ENCODE measurements at places on chromosomes 5 and 9.

GRCh38 chr5:62299600-62299999, 6.4 kb upstream of the KIF2A start:
- DNase-seq: peak; percentile 28

DNA sequence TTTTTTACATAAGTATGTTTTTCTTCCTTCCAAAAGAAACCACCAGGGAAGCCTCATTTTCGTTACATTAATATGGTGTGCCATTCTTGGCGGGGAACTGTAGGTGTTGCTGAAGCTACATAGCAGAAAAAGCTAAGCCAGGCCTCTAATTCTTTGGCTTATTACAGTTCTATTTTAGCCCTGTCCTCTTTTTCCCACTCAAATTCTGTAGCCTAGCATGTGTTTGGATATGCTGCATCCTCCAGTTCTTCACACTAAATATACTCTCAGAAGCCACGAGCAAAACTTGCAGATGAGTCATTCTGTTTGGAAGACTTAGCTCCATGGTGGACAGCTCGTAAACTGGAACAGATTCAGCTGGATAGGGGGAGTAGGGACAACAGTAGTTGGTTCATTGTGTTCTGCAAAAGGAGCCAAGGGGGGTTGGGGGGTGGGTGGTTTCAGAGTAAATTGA, 369.4 kb downstream of the TMEM161B start:
- DNase-seq: no peak

GRCh38 chr5:167304834-167305469, 986.5 kb upstream of the WWC1 start:
- no peak for DNase-seq

- no peak for DNase-seq
Measured at GRCh38 chr5:166795756-166796155, 1495.7 kb upstream of the WWC1 start.

GRCh38 chr9:112396872-112397271, 17.0 kb downstream of the HSDL2 start:
- no peak for DNase-seq

GRCh38 chr9:127763918-127764384, 14.5 kb downstream of the SH2D3C start:
- no peak for DNase-seq

GRCh38 chr9:4301971-4302427, 2.1 kb upstream of the GLIS3 start:
- DNase-seq: no peak

DNA sequence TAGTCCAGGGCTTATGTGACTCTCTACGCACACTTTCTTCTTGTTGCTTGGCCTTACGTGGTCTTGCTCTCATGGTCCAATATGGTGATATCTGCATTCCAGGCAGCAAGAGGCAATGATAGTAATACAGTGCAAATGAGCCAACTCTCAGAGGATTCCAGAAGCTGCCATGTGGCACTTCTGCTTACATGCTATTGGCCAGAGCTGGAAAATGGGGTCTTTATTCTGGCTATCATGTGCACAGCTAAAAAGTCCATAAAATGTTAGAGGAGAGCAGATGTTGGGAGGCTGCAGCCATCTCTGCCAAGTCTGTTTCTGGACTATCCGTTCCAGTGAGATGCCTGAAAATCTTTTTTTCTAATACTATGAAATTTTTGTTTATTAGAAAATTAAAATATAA, 2.9 kb upstream of the SEPTIN8 start:
- DNase-seq: no peak

DNA sequence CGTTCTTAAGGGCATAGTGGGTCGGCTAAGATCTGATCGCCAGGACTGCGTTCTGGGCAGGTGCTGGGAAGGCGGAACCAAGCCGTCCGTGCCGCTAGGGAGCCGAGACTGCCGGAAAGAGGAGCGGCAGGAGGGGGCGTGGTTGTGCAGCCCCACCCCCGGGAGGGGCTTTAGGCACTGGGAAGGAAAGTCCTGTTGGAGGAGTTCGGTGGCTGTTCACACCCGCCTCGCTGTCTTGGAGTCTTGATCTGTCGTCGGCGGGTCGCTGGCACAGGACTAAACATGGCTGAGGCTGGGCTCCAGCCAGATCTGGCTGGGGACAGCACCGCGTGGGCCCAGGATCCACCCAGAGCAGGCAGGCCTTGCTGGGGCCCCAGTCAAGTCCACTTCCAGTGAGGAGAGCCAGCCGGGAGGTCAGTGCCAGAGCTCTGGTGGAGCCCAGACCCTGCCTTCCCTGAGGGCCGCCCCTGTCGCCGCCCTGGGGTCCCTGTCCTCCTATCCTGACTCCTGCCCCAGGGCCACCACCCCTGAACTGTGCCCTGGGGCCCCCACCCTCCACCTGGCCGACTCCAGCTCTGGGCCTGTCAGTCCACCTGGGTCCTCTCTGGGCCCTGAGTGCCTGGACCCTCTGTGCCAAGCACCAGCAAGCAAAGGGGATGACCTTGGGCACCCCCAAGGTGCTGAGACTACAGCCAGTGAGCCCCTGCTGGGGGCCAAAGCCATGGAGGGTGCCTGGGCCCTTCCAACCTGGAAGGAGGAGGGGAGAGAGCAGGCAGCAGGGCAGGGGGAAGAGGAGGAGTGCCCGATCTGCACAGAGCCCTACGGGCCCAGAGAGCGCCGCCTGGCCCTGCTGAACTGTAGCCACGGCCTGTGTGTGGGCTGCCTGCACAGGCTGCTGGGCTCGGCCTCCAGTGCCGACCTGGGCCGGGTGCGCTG, 4.5 kb downstream of the RNF208 start:
- DNase-seq: no peak

DNA sequence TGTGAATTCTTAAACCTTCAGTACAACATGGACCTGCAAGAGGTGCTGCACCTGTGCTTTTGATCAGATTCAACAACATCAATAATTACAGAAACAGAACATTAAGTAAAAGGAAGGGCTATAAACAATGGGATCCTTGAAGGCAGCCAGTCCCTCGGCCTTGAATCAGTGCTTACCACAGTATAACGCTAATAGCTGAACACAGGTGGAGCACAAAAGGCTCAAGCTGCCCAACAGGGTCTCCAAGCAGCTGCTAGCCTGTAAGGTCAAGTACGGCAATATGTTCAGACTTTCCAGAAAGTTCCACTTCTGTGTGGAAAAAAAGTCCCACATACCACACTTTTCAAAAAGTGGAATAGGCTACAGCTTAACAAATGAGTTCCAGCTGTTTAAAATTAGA, 61.9 kb upstream of the ITGA1 start:
- no peak for DNase-seq
